Hepatic stellate cell (primary cell): ENCODE measurements at places on chromosomes 2 and 18.

GRCh38 chr18:48642503-48642902, 103.7 kb downstream of the CTIF start:
- no peak for DNase-seq

GRCh38 chr18:30684825-30685481, 357.6 kb downstream of the DSC3 start:
- no peak for DNase-seq

DNA sequence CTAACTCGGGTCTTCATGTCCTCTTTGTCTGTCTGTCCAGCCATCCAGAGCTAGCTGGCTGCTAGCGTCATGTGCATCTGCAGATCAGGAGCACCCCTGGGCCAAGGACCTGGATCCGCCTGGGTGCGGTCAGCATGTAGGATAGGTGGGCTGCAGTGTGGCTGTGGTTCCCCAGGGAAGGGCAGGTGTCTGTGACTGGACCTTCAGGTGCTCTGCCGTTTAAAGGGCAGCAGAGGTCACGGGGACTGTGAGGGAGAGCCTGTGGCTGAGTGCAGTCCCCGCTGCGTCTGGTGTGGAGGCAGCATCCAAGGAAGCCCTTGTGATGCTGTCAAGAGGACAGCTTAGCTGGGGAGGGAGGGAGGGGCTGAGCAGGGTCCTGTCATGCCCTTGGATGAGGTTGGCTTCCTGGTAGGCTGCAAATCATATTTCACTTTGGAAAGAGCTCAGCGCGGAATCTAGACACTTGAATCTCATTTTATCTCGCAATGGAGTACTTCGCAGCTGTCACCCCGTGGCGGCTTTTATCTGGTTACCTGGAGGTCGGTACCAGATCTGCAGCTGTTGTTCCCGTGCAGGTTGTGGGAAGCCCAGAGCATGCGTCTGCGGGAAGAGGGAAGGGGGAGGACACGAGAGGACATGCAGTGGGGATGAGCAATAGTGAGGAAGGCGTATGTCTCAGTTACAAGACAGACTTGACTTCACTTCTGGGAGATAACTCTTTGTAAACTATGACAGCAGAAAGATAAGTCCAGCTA, 5.9 kb upstream of the RALB start:
- no peak for DNase-seq

DNA sequence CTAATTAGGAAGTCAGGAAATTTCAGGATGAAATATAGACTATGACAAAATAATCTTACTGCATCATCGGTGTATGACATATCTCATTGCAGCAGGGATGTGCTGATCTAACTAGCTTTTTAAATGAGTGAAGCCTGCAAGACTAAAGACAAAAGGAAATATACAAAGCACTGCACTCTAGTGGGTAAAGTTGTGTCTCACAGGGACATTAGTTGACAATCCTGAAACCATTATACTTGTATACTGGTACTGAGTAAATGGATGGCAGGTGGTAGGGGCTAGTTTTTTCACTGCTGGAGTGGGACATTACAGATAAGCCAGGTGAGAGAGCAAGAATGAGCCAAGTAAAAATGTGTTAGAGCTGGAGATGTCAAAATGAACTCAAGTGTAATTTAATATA, 317.5 kb upstream of the RAB6C start:
- DNase-seq = no peak

DNA sequence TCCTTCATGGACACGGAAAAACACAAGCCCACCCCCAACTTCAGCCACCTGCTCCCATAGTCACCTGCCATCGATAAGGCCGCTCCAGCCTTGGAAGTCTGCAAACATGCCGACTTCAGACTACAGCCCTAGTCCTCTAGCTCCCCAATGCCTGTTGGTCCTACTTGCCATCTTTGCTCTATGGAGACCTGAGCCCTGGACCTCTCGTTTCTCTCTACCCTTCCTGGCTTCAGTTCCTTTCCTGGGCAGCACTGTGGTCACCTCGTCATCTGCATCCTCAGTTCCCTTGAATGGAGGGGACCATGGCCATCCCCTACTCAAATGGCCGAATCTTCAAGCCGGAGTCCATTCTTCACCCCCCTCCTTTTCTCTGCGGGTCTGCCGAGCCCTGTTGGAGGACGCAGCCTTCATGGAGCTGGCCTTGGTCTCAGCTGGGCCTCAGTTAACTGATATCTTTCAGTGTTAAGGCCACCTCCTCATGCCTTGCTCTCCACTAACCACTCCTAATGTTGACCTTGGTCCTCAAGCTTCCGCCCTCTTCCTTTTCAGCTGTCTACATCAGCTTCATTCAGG, 47.7 kb upstream of the GBX2 start:
- no peak for DNase-seq

- no peak for DNase-seq
These were observed 165.6 kb downstream of the TMEFF2 start for GRCh38 chr2:192029089-192029488.

DNA sequence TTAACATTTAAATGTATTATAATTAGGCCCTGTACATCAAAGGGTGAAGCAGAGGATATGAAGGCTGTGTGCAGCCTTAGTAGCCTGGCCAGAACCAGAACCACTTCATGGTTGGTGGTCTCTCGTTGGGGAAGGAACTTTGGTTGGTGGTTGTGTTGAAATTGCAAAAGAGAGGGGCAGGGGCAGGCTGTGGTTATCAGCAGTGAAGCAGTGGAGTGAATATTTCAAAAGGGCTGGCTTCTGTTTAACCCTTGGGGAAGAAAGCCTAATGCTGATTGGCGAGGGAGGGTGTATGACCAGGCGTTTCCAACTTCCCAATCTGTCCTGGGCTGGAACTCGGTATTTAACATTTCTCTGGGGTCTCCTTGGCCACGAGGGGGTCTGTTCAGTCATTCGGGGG, 51.2 kb upstream of the LYPD6B start:
- DNase-seq = no peak

GRCh38 chr2:219737270-219737691, 109.9 kb downstream of the SLC4A3 start:
- peak; percentile 22 for DNase-seq

DNA sequence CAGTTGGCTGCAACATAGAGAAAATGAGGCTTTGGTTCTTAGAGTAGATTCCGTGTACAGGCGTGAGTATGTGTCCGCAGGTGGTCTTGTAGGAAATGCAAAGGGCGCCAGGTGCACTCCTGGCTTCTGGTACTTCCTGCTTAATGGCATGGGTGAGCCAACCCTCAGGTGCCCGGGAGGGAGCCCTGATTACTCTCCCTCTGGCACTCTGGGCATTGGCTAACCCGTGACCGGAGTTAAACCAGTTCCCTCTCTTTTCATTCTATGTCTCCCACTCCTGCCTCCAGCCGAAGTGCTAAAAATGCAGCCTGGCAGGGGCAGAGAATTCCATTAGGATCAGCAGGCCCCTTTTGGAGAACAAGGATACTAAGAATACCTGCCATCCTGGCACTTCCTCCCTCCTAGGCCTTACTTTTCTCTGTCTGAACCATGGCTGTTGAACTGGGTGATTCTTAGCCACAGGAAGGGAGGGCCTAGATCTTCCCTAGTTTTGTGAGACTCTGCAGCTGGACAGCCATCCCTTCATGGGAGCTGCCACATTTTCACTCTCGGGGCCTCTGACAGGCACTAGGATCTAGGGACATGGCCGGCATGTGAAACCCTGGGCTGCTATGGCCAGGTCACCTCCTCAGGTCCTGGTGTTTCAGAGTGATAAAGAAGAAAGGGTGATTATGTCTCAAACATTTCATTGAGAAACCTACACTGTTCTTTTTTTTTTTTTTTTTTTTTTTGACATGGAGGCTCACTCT, 6.5 kb downstream of the MERTK start:
- no peak for DNase-seq

DNA sequence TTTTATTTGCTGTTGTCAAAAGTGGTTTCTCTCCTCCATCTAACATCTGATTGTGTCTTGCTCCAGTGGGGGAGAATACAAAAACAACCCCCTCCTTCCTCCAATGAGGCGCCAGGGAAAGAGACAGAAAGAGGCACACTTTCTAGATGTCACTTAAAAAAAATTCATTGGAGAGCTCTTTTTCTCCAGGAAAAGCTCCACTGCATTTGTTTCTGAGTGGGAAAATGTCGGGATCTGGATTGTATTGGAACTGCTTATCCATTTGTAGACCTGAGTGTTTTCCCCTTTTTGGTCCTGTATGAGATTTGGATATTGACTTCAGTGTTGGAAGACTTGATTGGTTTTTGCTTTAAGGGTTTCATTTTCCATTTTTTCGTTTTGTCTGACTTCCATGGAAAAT, 995 bp downstream of the MBD5 start:
- DNase-seq = no peak

DNA sequence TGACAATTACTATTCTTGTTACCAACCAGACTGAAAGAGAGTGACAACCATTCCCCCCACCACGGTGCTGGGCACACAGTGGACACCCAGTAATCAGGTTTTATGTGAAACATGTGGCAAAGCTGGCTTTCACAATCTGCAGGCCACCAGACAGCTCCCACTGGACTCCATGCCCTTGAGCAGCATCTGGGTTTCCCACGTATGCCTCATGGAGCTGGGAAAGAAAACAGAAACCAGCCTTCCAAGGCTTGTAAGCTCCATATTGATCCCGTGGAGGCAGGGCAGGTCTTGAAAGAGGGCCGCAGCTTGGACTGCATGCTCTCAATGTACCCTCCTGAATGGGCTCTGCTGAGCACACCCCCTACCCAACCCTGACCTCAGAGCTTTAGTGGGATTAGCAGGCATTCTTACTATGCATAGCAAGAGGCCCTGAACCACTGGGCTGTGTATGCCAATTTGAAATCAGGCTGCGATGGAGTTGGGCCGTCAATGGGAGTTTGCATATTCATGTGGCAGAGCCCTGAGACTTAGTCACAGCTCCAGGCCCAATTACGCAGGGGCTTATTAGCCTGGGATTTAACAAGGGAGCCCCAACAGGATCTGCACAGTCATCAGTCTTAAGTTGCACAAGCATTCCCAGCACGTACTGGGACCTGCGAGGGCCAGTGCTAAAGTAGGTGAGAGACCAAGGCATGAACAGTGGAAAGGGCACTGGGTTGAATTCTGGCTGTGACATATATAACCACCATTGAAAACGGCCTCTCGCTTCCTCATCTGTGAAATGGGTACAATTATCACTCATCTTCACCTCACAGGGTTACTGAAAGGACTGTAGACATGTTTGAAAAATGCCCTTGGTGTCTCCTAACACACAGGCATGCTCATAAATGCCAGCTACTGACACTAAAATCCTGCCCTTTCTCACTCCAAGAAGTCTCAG, 10.5 kb downstream of the C1QL2 start:
- no peak for DNase-seq
